ENCODE measurements at places on chromosomes 2 and 18.

- peak; percentile 93 for DNase-seq
Measured at GRCh38 chr2:36561237-36561944, 36.6 kb downstream of the FEZ2 start.

- no peak for DNase-seq
Measured at GRCh38 chr2:146004462-146004861, 1484.5 kb upstream of the ZEB2 start.

- no peak for DNase-seq
Measured at GRCh38 chr2:4900861-4901770, 791.1 kb upstream of the SOX11 start.

GRCh38 chr18:45335282-45336043 is 279.8 kb upstream of the SLC14A2 start:
- DNase-seq: no peak

GRCh38 chr2:224158831-224159230 is 119.7 kb upstream of the SERPINE2 start:
- no peak for DNase-seq

- no peak for DNase-seq
Measured at GRCh38 chr2:5019324-5019723, 672.9 kb upstream of the SOX11 start.

GRCh38 chr2:106686814-106687213 is 199.2 kb downstream of the ST6GAL2 start:
- DNase-seq: no peak

DNA sequence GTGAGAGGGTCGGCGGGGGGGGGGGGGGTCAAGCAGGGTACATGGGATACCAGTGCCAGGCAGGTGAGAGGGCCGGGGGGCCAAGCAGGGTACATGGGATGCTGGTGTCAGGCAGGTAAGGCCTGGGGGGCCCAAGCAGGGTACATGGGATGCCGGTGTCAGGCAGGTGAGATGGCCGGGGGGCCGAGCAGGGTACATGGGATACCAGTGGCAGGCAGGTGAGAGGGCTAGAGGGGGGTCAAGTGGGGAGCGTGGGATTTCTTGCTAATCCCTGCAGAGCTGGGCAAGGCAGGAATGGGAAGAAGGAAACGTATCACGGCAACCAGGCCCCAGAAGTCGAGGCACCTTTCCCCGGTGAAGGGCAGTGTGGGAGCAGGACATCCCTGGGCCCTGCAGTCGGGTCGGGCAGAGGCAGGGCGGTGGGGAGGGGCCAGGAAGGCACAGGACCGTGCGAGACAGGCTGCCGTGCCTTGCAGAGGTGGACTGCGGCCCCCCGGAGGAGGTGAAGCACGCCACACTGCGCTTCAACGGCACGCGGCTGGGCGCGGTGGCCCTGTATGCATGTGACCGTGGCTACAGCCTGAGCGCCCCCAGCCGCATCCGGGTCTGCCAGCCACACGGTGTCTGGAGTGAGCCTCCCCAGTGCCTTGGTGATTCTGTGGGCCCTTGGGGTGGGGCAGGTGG is 49.3 kb downstream of the MTERF4 start:
- DNase-seq: no peak

DNA sequence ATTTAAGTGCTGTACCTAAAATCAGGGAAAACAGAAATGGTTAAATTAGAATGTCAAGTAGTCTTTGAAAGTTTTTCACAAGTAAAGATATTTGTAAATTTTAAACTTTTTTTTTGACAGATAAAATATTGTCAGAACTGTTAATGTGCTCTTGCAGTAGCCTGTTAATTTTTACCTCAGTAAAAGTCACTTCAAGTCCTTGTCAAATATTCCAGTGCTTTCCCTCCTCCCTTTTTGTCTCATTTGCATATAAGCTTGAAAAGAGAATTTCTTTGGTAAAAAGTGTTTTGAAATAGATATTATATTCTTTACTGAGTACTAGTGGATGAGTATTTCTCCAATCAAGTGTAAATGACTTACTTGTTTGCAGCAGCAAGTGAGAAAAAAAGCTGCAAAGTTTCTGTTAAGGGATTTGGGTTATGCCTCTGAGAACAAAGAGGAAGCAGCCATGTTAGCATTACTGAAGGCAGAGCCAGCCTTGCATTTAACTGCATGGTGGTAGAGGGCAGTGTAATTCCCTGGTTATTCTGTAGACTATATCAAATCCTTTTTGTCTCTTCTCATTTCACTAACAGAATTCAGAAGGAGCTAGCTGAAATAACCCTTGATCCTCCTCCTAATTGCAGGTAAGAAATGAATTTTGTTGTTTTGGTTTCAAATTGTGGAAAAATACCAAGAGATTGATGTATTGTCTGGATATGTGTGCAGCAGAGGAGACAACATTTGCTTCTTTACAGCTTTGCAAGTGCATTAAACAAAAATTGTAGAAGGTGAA is 3.2 kb downstream of the UBE2E3 start:
- peak; percentile 75 for DNase-seq

DNA sequence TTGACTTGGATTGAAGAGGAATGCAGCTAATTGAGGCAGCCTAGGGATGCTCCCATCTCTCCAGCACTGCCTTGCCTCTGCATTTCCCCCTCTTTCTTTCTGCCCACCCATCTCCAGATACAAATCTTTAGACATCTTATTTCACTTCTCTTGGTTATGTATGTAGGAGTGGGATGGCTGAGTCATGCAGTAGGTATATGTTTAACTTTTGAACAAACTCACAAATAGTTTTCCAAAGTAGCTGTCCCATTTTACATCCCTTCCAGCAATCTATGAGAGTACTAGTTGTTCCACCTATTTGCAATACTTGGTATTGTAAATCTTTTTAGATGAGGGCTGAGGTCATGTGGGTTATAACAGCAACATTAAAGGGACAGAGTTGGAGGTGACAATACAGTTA is 329.9 kb downstream of the DYSF start:
- DNase-seq: peak; percentile 26

DNA sequence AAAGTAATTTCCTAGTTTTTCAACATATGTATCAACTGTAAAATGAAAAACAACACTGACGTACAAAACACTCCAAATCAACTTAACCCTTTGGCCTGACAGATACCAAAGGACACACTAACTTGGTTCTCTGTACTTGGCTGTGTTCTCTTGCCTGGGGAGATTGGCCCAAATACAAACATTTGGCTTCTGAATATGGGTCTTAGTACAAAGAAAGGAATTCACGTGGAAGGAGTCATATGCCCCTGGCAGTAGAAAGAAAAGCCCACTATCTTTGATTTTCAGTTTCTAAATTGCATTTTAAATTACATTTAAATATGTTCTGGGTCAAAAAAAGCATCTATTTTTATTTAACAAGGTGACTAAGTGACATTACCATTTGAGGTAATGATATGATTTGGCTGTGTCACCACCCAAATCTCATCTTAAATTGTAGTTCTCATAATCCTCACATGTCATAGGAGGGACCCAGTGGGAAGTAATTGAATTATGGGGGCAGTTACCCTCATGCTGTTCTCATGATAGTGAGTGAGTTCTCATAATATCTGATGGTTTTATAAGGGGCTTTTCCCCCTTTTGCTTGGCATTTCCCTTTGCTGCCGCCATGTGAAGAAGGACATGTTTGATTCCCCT is 153.6 kb upstream of the CCDC195 start:
- no peak for DNase-seq

DNA sequence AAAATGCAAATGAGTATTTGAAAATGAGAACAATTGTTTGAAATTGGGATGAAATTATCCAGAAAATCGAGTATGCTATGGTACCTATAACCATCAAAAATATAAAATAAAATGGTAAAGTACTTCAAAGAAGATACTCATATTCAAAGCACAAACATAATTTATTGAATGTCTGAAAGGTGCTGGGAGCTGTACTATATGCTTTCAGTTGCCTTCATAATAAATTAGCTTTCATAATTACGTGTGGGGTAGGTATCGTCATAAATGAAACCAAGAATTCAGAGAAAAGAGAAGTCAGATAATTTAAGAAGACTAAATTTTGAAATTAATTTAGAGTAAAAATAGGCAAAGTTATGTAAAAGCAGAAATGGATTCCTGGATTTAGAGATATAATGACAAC is 721.9 kb upstream of the ACVR2A start:
- no peak for DNase-seq

Measured in ACHN (cell line).